RPMI8226 (cell line): ENCODE measurements at places on chromosomes 4 and X.

GRCh38 chr4:137408527-137409177, 123.6 kb downstream of the PCDH18 start:
- no peak for DNase-seq

GRCh38 chr4:183448436-183448835, 4.0 kb downstream of the CDKN2AIP start:
- no peak for DNase-seq

- no peak for DNase-seq
These were observed 31.6 kb downstream of the KDM6A start for GRCh38 chrX:44904542-44905115.

GRCh38 chrX:8125566-8125965, 45.5 kb downstream of the VCX2 start:
- DNase-seq: no peak

GRCh38 chrX:115259238-115259875, 25.5 kb upstream of the LRCH2 start:
- DNase-seq: no peak
